ENCODE measurements at places on chromosomes 16 and 17.

GRCh38 chr17:15981646-15982580 lies 17.6 kb downstream of the ZSWIM7 start:
- no peak for DNase-seq

- no peak for DNase-seq
These were observed 126.7 kb upstream of the FOXF1 start for GRCh38 chr16:86383488-86384262.

DNA sequence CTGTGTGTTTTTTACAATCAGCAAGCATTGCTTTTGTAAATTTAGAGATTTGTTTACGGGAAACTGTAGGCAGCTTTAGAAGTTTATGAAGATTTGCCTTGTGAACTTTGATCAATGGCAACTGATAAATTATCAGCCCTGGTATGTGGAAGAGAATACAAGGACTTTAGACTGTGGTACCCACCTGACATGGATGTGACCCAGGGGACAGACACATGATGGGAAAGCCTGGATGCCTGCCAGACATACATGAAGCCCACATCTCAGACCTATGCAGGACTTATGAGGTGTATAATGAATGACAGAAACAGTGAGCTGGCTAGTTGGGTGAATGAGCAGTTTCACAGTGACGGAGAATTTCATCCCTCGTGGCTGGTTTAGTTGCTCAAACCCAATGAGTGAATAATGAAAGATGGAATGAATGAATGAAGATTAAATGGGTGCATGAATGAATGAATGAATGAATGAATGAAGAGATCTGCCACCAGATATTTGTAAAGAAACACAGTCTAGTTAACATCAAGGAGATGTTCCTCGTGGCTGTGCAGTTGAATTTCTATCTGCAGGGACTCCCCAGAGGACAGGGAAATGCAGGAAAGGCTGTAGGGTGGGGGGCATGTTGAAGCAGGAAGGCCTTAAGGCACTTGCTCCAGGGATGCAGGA lies 7.6 kb downstream of the TMEM92 start:
- DNase-seq, result no peak

- no peak for DNase-seq
These were observed 21.9 kb upstream of the SSTR2 start for GRCh38 chr17:73142872-73143381.

DNA sequence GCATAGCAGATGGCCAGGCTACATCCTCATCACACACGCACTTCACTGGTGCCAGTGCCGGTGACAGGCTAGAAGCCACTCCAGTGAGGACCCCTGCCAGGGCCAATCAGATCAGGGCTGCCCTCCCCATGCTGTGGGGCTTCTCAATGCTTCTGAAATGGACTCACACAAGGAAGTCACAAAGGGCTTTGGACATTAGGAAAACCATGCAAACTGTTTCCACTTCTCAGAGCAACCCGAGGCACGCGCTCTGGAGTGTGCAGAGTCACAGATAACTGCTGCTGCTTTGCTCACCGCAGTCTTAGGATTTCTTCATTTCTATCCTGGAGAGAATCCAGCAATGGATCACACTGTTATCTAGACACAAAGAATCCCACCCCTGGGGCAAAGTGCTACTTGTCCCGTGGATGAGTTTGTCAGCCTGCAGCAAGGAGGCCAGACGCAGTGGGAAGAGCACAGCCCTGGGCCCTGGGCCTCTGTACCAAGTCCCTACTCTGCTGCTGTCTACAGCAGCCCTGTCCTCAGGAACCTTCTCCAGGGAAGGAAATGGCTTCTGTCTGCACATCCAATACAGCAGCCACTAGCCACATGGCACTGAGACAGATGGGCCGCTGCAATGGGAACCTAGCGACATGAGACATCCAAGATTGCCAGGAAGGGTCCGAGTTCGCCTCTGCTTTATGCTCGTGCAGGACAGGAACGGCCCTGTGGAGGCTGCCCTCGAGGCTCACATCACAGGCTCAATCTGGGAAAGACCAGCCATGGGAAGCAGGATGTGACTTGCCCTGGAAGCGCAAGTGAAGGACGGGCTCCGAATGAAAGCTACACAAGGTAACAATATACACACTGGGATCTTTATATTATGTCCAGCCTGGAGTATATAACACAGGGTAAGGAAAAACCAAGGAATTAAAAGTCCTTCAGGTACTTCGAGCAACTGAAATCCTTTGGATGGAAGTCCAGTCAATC lies 169.3 kb downstream of the ZFHX3 start:
- no peak for DNase-seq

GRCh38 chr16:86195863-86196630 lies 297.1 kb downstream of the IRF8 start:
- no peak for DNase-seq

- DNase-seq, result no peak
These were observed 197.1 kb downstream of the ZFHX3 start for GRCh38 chr16:72850853-72851252.

All from cortex of kidney (tissue), 1 donor.